Mesendoderm (in vitro differentiated cells): ENCODE measurements at places on chromosomes 11 and 22.

DNA sequence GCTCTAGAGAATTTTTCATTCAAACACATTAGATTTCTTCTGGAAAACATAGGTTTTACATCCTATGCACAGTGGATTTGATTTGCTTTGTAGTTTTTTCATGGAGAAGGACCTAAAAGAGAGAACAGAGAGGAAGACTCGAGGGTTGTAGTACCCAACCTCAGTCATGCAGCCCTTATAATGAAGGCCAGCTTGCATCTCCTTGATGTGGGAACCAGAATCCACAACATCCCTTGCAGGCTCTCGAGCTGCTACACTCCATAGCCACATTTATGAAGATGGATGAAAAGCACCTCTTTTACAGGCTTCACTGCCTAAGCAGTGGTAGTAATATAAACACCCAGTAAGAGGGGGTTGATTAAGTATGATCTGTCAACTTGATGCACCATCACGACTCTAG is 9.5 kb upstream of the OR5B12 start:
- no peak for DNase-seq
- H3K27ac ChIP-seq: no peak overlapping the region
- no peaks in the 10 kb centered on the region for H3K4me1 ChIP-seq
- no peaks in the 10 kb centered on the region for H3K27me3 ChIP-seq
- no peak overlapping the region for H3K4me3 ChIP-seq

DNA sequence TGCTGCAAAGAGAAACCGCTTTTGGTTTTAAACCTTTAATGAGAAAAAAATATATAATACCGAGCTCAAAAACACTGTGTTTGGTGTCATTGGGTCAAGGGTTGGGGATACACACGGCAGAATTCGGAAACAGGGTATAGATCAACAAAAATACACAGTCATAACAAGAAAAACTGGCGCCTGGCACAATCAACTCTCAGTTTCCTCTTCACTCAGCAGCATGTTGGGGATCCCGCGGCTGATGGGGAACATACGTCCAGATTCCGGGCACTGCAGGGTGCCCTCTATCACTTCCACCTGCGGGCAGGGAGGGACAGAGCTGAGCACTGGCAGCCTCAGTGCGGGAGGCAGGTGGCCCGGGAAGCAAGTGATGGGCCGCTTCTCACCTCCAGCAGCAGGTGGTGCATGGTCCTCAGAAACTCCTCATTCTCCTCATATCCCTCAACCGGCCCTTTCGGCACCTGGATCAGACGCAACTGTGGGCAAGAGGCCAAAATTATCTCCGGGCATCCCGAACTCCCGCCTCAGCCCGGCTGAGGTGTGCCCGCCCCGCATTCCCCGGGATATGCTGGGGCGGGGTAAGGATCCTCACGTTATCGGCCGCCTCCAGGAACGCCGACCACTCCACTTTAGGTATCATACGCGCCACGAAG is 561 bp downstream of the TRMT112 start:
- H3K4me3 ChIP-seq: peak overlapping the region; percentile 91
- H3K36me3 ChIP-seq: no peaks in the 10 kb centered on the region
- no peaks in the 10 kb centered on the region for H3K27me3 ChIP-seq
- peak; percentile 79 for DNase-seq

GRCh38 chr11:84901991-84902390 is 725.2 kb downstream of the DLG2 start:
- no peaks in the 10 kb centered on the region for H3K27me3 ChIP-seq
- H3K4me3 ChIP-seq: no peak overlapping the region
- no peaks in the 10 kb centered on the region for H3K36me3 ChIP-seq
- H3K4me1 ChIP-seq: peaks cover 2% of the 10 kb centered on the region
- H3K27ac ChIP-seq: no peak overlapping the region

GRCh38 chr11:72625691-72626413 is 48.4 kb downstream of the PDE2A start:
- H3K4me3 ChIP-seq: no peak overlapping the region
- H3K36me3 ChIP-seq: no peaks in the 10 kb centered on the region
- no peak overlapping the region for H3K27ac ChIP-seq
- peaks cover 4% of the 10 kb centered on the region for H3K4me1 ChIP-seq

DNA sequence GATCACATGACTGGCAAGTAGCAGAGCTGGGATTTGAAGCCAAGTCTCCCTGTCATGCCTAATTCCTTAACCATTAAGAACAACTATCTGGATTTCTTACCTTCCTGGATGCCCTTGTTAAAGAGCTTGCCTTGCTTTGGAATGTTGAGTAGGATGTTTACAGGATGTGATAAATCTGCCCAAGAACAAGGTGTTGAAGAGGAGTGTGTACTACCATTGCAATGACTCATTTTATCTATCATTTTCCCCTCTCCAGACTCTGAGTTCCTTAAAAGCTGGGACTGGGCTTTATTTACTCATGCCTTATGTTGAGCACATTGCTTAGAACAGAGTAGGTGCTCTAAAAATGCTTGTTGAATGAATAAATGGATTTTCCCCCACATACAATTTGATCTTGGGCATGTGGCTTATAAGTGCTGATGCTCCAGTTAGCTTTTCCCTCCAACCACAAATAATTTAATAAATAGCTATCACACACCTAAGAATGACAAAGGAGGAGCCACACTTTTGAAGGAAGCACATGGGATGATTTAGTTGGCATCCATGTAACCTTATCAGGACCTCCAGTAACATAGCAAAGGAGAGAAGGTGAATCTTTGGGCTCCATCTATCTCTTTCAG is 268.6 kb upstream of the SESN3 start:
- peak; percentile 81 for DNase-seq
- H3K4me1 ChIP-seq: peaks cover 7% of the 10 kb centered on the region
- H3K27ac ChIP-seq: no peak overlapping the region

DNA sequence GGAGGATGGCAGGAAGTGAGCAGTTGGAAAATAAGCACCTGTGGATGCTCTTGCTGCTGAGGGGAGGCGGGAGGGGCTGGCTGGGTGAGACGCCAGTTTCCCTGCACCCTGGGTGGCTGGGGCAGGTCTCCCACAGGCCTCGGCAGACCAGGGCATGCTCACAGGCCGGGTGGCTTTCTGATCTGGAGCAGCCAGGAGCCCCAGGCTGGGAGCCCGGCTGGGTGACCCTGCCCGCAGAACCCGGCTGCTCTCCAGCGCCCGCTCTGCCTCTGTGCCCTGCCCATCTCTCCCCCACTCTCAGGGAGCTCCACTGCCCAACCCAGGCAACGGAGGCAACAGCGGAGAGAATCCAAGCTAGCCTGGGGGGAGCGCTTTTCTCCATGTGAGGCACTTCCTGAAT is 24.6 kb downstream of the DCPS start:
- H3K27me3 ChIP-seq: no peaks in the 10 kb centered on the region
- no peak for DNase-seq
- no peak overlapping the region for H3K27ac ChIP-seq
